ENCODE measurements at places on chromosomes 7 and 10.
A peak's percentile ranks its signal among the peaks of the same experiment; 100 is the strongest.

DNA sequence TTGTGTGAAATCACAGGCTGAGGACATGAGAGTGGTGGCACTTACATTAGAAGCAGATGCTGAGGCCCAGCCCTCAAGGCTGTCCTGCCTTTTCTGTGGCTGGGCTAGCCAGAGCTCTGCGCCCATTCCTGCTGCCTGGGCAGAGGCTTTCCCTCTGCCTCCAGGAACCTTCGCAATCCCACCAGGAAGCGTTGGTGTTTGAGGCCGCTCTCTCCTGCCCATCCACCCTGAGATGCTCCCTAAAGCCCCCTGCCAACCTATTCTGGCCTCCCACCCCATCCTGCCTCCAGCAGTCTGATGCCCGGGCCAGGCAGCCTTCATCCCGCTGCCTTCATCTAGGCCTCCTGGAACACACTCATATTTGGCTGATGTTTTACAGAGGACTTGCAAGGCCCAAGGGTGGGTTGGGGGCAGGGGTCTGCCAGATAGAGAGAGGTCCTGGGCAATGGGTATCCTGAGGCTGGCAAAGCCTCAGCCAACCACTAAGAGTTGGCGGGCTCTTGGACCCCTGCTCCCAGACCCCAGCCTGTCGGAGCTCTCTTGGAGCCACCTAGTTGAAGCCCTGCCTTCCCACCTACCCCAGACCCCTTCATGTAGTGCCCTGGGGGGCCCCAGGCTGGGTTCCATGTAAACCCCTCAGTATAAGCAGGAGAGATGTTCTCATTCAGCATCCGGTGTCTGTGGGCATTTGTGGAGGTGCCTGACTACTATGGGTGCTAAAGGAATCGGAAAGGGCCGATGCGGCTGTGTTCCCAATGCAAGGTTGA is 32.7 kb downstream of the LDB3 start:
- no peak for DNase-seq

- DNase-seq = no peak
Observed at GRCh38 chr7:72048420-72048819, 363.7 kb downstream of the CALN1 start.

- DNase-seq = no peak
Observed at GRCh38 chr7:21383227-21384220, 44.4 kb upstream of the SP4 start.

DNA sequence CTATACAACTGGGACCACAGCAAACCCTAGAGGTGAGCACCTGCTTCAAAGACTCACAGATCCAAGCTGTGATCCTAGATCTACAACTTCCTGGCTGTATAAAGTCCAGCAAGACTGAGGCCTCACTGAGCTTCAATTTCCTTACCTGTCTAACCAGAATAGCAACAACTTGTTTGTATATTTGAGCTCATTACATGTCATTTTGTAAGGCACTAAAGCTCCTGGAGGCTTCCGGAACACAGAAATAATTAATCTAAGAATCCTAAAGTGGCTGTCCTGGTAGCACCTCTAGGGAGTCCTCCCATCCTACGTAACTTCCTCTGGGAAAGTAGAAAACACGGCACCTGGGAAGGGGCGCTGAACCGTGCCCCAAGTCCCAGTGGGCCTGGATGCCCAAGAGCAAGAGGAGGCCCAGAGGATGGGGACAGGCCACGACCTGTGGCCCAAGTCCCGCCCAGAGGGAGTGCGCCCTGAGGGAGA is 39.4 kb downstream of the HK1 start:
- peak; percentile 74 for DNase-seq

- no peak for DNase-seq
Observed at GRCh38 chr7:100173806-100174495, 3.2 kb downstream of the GPC2 start.

DNA sequence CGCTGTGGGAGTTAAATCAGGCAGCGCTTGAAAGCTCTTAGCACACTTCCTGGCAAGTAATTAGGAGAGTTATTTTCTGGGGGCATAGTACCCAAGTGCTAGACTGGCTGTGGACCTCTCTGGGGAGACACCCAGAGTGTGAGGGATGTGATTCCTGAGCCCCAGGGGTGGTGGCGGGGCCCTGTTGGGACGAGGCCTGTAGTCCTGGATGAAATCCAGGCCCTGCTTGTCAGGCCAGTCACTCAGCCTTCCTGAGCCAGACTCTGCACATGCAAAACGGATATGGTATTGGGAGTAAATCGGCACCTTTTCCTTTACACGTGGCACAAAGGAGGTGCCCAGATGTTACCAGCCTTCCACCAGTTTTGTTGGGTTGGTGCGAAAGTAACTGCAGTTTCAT is 31.2 kb downstream of the TRRAP start:
- DNase-seq = no peak

GRCh38 chr7:19982841-19983835 is 209.7 kb upstream of the TMEM196 start:
- no peak for DNase-seq

DNA sequence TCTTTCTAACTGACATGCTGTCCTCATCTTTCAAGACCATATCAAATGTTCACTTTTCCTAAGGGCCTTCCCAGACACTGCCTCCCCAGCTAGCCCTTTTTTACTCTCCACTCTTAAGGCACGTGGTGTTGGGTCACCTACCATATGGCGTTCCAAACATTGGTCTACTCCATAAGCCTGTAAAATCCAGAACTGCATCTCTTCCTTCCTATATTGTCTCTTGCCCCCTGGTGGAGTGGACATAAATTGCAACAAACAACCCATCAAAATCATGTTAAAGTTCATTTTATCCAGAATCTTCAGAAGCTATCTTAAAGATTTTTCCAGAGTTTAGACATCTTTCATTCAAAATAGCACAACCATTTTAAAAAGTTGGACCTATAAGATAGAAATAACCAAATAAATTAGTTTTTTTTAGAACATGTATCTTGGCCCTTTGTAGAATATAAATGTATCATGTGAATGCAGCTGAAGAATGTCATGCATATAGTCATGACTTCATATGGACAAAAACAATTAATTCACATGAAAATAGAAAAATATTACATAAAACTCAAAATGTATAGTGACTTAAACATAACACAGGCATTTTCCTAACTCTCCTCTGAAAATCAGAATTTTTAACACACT is 180.6 kb upstream of the CHRM2 start:
- no peak for DNase-seq

DNA sequence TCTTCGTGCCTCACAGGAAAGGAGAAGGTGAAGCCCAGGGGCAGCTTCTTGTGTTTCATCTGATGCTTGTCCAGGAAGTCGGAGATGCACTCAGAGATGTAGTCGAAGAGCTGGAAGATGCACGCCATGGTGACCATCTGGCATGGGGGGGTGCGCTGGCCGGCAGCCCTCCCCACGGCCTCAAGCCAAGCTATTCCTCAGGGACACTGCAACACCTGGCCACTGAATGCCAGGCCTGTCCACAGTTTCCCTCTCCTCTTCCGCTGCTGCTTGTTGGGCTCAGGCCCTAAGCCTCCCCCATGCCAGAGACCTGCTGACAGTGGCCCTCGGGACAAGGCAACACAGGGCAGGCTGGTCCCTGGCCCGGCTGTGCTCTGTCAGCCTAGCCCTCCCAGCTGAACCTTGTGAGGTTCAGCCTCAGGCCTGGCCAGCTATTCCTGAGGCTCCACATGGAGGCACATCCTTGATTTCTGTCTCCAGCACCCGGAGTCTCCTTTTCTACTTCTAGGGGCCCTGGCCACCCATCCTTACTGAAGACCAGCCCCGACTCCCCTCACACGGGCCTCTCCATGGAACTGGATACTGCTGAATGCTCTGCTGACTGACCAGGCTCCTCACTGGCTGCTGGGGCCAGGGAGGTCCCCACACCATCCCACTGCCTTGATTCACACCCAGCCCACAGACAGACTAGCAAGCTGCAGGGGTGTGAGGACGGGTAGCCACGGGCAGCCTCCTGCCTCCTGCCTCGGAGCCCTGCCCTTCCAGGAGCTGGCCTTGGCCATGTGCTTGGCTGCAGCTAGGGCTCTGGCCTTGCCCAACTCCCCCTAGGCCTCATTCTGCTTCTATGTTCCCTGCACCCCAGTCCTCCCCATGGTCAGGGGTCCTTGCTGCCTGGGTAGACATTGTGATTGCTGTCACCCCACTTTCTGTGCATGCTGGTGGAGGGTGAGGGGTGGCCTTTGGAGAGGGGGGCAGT is 10.1 kb upstream of the MYL7 start:
- no peak for DNase-seq

- DNase-seq = no peak
Observed at GRCh38 chr7:145031162-145031561, 195.3 kb upstream of the TPK1 start.
